ENCODE measurements at places on chromosomes 1 and 21.

- no peaks in the 10 kb centered on the region for H3K27me3 ChIP-seq
- H3K4me1 ChIP-seq: peaks cover 3% of the 10 kb centered on the region
- H3K4me3 ChIP-seq: no peak overlapping the region
- no peaks in the 10 kb centered on the region for H3K36me3 ChIP-seq
- no peak overlapping the region for H3K27ac ChIP-seq
- DNase-seq: no peak
Measured at GRCh38 chr1:85327759-85328158, 51.3 kb upstream of the BCL10 start.

DNA sequence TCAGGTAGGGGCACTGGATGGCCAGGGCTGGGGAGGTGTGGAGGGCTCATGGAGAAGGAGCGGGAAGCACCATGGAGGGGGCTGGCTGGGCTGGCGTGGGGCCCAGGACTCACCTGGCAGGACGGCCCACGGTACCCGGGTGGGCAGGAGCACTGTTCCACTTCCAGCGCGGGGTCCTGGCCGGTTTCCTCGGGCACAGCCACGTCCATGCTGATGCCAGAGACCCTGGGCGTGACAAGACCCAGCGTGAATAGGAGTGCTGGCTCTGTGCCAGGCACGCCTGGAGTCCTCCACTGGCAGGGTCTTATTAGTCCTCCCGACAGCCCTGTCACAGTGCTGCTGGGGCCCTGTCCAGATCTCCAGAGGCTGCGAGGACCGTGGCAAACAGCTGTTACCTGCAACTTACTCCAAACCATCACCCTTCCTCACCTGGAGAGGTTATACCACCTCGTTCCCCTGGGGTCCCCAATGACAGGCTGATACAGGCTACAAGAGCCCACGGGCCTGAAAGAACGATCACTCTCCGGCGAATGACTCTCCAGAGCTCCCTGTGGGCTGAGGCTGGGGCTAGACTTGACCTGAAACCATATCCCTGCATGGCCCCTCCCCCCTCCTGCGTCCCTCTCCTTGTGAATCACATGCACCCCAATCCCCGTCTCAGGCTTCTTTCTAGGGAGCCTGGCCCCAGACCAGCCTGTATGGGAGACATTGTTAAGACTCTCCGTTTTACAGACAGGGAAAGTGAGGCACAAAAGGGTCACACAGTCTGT, 62.1 kb downstream of the HSPG2 start:
- peaks cover 5% of the 10 kb centered on the region for H3K4me1 ChIP-seq
- no peak overlapping the region for H3K4me3 ChIP-seq
- no peaks in the 10 kb centered on the region for H3K27me3 ChIP-seq

DNA sequence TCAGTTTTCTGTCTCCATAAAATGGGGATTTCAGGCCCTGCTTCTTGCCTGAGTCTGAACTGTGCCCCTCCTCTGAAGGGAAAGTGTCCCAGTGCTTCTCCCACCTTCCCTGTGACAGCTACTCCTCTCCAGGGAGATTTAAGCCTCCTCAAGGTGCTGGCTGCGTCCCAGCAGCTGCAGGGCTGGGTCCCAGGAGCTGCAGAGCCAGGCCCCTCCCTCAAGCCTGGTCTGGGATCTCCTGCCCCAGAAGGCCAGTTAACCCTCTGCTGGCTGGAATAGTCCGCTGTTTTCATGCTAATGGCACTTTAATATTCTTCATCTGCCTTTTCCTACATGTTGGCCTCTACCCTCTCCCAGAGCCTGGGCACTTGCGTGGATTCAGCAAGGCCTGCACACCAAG, 99.0 kb downstream of the PLXNA2 start:
- no peak overlapping the region for H3K4me3 ChIP-seq
- DNase-seq: no peak
- no peaks in the 10 kb centered on the region for H3K27me3 ChIP-seq
- H3K36me3 ChIP-seq: no peaks in the 10 kb centered on the region
- H3K4me1 ChIP-seq: peaks cover 10% of the 10 kb centered on the region

- no peak for DNase-seq
- H3K4me1 ChIP-seq: no peaks in the 10 kb centered on the region
- no peaks in the 10 kb centered on the region for H3K36me3 ChIP-seq
Measured at GRCh38 chr1:89952605-89953130, 42.2 kb upstream of the ZNF326 start.

GRCh38 chr1:245079021-245079609, 75.7 kb upstream of the KIF26B start:
- H3K36me3 ChIP-seq: no peaks in the 10 kb centered on the region
- no peaks in the 10 kb centered on the region for H3K4me1 ChIP-seq
- H3K4me3 ChIP-seq: no peak overlapping the region
- no peak overlapping the region for H3K27ac ChIP-seq

- H3K27ac ChIP-seq: no peak overlapping the region
- no peak for DNase-seq
- no peaks in the 10 kb centered on the region for H3K4me1 ChIP-seq
- no peak overlapping the region for H3K4me3 ChIP-seq
- H3K27me3 ChIP-seq: no peaks in the 10 kb centered on the region
Measured at GRCh38 chr1:10911490-10912166, 100.8 kb upstream of the TARDBP start.

- H3K4me1 ChIP-seq: no peaks in the 10 kb centered on the region
- H3K4me3 ChIP-seq: no peak overlapping the region
- H3K36me3 ChIP-seq: no peaks in the 10 kb centered on the region
- H3K27me3 ChIP-seq: no peaks in the 10 kb centered on the region
Measured at GRCh38 chr1:207362962-207363860, 41.7 kb downstream of the CD55 start.

- H3K4me3 ChIP-seq: no peak overlapping the region
- H3K27ac ChIP-seq: no peak overlapping the region
- no peaks in the 10 kb centered on the region for H3K27me3 ChIP-seq
Measured at GRCh38 chr1:155678027-155678426, 10.5 kb downstream of the YY1AP1 start.

GRCh38 chr1:53699981-53700380, 39.0 kb downstream of the GLIS1 start:
- H3K4me3 ChIP-seq: no peak overlapping the region
- no peaks in the 10 kb centered on the region for H3K4me1 ChIP-seq
- no peaks in the 10 kb centered on the region for H3K27me3 ChIP-seq
- H3K27ac ChIP-seq: no peak overlapping the region
- no peaks in the 10 kb centered on the region for H3K36me3 ChIP-seq
- no peak for DNase-seq

DNA sequence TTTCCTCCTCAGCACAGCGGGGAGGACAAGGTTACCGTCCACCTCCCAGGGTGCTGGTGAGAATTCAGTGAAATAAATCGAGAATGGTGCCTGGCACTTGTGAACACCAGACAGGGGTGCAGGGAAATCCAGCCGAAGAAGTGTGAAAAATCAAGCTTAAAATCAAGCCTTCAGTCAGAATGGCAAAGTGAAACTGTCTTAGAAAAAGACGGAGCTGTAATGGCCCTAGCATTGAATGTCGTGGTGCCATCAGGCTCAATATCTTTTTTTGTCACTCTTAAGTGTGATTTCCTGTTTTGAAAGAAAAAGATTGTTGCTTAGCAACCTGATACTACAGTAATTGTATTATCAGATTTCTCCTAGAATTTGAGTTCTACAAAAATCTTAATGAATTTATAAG, 22.1 kb downstream of the EDARADD start:
- H3K27ac ChIP-seq: no peak overlapping the region
- no peaks in the 10 kb centered on the region for H3K36me3 ChIP-seq
- DNase-seq: no peak
- no peaks in the 10 kb centered on the region for H3K27me3 ChIP-seq
- H3K4me3 ChIP-seq: no peak overlapping the region
